Activated CD4-positive, alpha-beta T cell treated with anti-CD3 and anti-CD28 coated beads for 36 hours (primary cell): ENCODE measurements at places on chromosomes 2 and 18.

GRCh38 chr18:12397254-12397653 lies 10.5 kb upstream of the PRELID3A start:
- DNase-seq, result no peak

- DNase-seq, result no peak
Measured at GRCh38 chr2:10410823-10411437, 37.2 kb downstream of the ODC1 start.

- DNase-seq, result no peak
Measured at GRCh38 chr2:240376739-240377138, 58.7 kb upstream of the GPC1 start.

DNA sequence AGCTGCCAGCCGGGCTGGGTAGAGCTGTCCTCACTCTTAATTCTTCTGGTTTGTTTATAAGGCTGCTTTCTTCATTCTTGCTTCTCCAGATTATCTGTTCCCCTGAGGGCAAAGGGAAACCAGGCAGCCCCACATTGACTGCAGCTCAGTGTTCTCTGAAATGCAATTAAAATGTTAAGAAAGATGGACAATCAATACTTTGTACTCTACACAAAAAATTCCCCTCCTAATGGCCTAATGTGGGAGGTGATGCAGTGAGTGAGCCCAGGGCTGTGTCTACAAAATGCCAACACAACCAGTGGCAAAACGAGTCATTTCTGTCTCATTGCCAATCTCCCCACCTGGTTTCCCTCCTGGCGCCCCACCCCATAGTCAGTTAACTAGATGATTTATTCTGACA lies 541.7 kb upstream of the RAB6C start:
- DNase-seq, result no peak

- no peak for DNase-seq
Measured at GRCh38 chr2:161766334-161766733, 142.1 kb downstream of the SLC4A10 start.

DNA sequence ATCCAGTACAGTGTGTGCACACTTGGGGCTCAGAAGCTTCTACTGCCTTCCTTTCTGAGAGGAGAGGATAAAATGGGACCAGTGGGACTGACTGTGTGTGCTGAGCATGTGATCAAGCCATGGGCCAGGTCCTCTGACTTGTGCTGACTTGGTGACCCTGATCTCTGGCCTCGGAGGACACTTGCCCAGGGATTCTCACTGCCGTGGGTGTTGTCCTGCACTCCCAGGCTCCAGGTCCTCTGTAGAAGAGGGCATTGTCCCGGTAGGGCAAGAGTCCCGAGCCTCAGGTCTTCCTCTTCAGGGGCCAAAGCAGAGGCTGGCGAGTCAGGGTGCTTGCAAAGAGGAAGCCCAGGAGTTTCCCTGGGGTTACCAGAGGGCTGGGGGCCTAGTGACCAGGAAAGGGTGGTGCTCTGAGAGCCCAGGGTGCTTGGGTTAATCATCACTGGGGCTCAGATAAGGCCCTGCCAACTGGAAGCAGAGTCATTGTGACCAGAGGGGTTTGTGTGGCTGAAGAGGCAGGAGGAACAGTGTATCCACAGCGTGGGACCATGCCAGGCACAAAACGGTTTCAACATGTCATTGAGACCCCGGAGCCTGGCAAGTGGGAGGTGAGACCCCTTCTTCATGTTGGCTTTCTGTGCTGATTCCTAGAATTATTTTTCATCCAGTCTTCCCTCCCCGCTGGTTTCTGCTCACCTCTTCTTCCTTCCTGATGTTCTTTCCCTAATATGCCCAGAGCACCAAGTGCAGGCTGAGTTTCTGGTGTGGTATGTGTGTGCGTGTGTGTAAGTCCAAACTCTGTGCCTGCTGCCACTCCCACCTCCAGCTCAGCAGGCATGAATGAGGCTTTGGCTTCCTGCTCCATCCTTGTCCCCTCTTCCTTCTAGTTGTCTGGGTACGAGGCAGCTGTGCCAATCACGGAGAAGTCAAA lies at the start of gene GCKR:
TSS of gene GCKR (plus strand) at position 483 of the 931 bp plus-strand sequence. CDS start at position 549, 66 bp downstream.
- no peak for DNase-seq

GRCh38 chr2:232503809-232504323 lies 16.2 kb upstream of the ECEL1 start:
- DNase-seq, result no peak

GRCh38 chr18:64519201-64519600 lies 370.3 kb upstream of the LINC00305 start:
- no peak for DNase-seq

DNA sequence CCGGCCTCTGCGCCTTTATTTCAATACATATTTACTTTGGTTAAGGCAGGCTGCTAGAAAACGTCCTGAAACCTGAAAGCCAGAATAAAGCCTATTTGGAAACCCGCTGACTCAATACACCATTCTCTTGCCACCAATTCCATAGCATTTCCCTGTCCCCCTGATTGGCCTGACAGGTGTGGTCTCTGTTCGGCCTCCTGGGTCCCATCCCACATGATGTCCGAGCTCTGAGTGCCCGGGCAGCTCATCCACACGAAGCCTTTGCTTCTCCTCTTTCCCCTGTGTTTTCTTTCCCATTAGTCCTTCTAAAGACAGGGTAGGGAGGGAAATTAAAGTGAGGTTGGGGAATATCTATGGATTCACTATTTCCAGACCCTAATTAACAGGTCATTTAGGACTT lies 42.6 kb upstream of the ZNF516 start:
- DNase-seq, result no peak

GRCh38 chr2:41717839-41718238 lies 330.0 kb upstream of the PKDCC start:
- DNase-seq, result no peak

DNA sequence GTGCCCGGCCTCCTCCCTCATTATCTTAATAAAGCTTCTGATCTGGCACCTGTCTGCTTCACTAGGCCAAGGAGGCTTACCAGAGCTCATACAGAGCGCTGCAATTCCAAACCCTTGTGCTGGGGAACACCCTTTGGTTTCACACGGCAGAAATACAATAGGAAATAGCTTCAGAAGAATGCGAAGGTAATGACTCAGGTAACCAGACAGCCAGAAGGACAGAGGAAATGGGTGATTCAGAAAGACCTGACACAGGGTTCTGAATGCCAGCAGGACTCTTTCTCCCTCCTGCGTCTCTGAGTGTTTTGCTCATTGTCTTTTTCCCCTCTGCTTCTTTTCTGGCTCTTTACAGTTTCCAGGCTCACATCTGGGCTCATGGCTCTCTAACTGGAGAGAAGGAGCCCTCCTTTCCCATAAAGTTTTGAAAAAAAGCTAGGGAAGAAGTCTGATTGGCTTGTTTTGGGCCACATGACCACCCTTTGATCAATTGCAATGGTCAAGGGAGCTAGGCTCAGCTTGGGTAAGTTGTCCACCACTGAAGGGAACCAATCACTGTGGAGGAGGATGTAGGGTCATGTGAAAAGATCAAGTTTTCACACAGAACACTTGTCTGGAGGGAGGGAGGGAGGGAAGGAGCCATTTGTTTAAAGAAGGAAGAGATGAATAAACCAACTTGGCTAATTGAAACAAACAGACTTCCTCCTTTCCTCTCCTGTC lies 90.5 kb upstream of the UPP2 start:
- peak; percentile 13 for DNase-seq

DNA sequence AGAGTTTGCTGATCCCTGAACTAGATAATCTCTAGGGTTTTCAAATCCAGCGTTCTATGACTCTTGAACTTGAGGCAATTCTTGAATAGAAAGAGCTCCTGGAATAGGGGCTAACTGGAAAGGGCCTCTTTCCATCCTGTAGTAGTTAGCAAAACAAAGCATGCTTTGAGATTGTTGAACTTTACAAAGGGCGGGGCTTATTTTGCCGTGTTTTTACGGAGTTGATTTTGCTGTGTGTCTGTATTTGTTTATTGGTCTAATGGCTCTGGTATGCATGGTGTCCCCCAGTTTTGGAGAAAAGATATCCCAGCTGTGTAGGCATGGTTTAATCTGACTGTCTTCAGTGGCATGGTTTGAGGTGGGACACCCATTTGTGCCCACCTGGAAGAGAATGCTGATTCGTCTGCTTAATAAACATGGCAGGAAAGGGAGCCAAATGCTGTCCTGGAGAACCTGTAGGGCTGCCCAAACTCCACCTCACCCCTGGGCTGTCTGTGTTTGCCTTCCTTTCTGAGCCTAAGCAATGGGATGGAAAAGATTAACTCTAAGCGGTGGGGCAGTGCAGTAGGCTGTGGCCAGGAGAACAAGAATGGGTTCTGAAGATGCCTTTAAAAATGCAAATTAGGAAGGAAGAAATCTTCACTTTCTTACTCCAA lies 74.1 kb upstream of the FOSL2 start:
- DNase-seq, result no peak

- no peak for DNase-seq
Measured at GRCh38 chr2:222269132-222269531, 29.7 kb downstream of the PAX3 start.

DNA sequence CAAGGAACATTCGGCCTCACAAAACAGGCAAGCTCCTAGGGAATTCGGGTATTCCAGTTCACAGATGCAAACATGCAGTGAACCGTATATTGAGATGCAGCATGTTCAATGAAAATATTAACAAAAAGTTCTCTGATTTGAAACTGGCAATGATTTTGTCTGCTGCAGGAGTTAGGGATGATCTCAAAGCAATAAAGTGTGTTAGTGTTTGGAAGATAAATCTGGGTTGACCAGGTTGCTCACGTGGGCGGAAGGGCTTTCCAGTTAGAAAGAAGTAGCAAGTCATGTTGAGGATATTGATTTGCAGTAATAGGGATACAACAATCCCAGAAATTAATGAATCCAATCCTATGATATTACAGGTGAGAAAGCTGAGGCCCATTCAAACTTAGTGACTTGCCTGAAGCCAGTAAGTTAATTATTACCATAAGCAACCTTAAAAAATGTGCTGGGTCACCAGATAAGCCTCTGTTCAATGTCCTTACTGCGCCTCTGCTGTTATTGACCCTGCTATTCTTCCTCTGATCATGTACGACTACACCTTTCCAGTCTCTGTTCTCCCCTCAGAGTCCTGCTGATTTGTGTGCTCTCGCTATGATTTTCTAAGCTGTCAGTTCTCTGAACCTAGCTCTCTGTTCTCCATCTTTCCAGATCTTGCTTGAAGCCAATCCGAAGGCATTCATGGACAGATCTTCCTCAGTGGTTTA lies 370.8 kb downstream of the DSEL start:
- no peak for DNase-seq

GRCh38 chr18:79380816-79381806 lies 14.6 kb upstream of the NFATC1 start:
- DNase-seq, result peak; percentile 87

DNA sequence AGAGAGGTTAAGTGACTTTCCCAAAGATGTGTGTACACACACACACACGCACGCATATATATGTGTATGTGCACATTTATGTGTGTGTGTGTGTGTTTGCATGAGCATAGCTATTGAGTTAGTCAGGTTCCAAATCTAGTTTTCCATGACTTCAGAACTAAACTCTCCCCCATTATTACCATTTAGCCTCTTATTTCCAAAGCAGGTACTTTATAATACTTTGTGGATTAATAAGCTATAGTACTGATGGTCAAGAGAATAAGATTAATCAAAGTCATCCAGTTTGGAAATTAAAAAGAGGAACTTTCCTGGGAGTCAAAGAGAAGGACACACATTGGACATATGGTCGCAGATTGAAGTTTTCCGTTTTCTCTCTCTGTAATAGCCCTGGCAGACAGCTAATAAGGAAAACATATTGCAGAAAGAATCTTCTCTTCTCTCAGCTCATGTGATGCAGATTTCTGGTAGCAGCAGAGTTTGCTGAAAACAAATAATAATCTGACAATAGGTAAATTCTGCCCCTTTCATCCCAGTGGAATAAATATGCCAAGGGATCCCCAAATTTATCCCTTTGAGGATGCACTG lies 410.9 kb upstream of the TCF4 start:
- DNase-seq, result no peak

- no peak for DNase-seq
Measured at GRCh38 chr2:222179592-222179991, 119.2 kb downstream of the PAX3 start.

DNA sequence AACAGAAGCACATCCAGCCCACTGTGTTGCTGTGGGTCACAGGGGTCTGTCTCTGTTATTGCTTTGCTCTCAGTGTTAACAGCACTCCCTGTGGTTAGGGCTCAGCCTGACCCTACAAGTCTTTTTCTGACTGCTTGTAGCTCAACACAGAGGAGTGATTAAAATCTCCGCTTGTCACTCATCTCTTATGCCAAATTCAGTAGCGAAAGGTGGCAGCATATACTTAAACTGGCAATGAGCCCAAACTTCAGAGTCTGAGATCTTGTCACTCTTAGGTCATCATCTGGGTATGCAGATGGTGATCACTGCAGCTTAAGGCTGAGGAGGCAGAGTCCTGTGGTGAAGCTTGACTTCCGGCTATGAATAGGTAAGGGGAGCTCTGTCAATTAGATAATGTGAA lies 63.3 kb upstream of the CSRNP3 start:
- no peak for DNase-seq

GRCh38 chr2:20145497-20146193 lies 79.3 kb downstream of the SDC1 start:
- peak; percentile 47 for DNase-seq

DNA sequence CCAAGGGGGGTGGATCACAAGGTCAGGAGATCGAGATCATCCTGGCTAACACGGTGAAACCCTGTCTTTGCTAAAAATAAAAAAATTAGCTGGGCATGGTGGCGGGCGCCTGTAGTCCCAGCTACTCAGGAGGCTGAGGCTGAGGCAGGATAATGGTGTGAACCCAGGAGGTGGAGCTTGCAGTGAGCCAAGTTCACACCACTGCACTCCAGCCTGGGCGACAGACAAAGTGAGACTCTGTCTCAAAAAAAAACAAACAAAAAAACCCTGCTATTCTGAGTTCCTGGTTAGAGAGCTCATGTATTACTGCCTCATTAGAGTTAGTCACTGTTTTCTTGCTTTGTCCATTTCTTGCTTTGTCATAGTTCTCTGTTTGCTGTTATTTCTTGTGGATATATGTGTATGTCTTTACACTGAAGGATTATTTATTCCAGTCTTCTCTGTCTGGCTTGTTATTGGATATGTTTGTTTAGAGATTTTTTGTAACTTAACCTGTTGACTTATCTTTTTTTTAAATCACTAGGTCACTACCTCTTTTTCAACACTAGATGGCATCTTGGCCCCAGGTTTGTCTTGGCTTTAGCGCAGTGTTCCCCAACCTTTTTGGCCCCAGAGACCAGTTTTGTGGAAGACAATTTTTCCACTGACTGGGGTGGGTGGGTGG lies 17.0 kb downstream of the TTLL4 start:
- peak; percentile 23 for DNase-seq

GRCh38 chr18:6959110-6959509 lies 158.5 kb downstream of the LAMA1 start:
- DNase-seq, result no peak

GRCh38 chr2:141035846-141036420 lies 1094.9 kb downstream of the LRP1B start:
- DNase-seq, result no peak

DNA sequence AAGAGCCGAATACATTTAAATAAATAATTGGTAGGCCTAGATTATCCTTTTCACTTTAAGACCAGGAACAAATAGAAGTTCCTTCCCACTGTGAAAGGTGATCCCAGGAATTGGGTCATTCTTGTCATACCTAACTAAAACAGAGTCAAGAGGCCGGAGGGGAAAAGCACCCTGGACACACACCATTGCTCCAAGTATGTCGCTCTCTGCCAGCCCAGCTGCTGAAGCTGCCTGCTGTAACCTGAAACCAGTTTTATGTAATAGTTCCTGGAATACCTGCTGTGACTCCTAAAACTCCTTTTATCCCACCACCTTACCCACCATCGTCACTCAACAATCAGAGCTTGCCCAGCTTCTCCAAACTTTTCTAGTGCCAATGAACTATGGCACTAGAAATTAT lies 217.1 kb downstream of the PTPRM start:
- no peak for DNase-seq

- DNase-seq, result no peak
Measured at GRCh38 chr2:109232909-109233308, 103.9 kb downstream of the SH3RF3 start.

- DNase-seq, result no peak
Measured at GRCh38 chr2:140173790-140174189, 1393.6 kb upstream of the NXPH2 start.
